Activated CD4-positive, alpha-beta T cell treated with anti-CD3 and anti-CD28 coated beads for 48 hours (primary cell): ENCODE measurements at places on chromosomes 13 and 19.

DNA sequence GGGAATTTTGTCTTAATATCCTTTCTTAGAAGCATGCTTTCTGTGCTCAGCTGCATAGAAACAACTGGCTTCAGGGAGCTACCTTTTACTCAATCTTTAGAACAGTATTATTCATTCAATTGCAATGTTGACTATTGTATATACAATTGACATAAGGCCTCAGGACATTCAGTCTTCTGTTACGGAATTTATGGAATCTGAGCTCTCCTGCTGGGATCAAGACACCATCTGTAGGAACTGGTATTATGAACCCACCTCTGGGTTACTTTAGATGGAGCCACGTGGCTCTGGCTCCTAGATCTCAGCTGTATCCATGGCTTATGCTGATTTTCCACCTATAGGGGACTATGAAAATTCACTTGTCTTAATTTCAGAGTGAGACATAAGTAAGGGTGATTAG, 716.2 kb upstream of the GPC6 start:
- no peak for DNase-seq

DNA sequence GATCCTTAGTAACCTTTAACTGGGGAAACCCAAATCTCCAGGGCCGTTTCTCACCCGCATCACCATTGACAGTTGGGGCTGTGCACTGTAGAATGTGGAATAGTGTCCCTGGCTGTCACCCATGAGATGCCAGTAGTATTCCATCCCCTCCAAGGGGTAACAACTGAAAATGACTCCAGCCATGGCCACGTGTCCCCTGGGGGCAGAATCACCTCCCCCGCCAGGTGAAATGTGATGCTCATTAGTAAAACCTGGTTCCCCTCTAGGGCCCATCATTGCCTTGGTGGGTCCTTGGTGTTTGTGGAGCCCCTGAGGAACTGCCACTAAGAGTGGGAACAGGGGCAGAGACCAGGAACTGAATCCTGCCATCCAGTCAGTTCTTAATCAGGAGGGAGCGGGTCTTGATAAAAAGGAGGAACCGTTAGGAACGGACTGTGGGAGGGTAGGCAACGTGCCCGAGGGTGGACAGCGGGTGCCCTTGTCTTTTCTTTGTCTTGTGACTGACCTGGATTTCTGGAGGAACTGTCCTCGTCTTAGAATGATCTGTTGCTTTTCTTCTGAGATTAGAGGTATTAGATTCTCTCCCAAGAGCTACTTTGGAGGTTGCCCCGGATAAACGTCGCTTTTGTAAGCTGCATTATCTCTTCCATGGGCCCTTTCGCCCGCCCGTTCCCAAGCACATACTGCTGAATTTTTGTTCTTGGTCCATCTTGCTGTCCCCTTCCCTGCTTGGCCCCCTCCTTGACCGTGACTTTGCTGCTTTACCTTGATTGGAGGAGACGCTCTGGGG, 3.5 kb downstream of the MYO9B start:
- no peak for DNase-seq

DNA sequence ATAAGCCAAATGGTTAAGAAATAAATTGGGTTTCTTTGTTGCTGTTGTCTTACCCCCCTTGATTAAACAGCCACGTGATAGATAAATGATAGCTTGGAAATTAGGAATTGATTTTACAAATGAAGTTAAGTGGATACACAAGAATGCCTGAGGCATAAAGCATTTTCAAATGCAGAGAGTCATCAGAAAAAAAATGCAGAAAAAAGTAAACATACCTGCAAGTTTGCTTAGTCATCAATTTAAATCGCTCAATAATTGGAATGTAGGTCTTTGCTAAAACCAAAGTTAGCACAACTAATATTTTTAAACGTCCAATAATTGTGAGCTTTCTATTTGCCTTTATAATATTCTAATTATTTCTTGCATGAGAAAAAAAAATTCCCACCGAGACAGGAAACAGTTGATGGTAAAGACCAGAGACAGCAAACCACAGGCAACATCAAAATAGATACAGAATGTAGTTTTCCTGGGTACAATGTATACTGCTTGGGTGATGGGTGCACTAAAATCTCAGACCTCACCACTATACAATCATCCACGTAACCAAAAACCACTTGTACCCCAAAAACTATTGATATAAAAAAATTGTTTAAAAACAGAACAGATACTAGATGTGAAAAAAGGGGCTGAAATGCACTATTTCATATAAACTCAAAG, 924.0 kb downstream of the PCDH9 start:
- DNase-seq, result no peak

DNA sequence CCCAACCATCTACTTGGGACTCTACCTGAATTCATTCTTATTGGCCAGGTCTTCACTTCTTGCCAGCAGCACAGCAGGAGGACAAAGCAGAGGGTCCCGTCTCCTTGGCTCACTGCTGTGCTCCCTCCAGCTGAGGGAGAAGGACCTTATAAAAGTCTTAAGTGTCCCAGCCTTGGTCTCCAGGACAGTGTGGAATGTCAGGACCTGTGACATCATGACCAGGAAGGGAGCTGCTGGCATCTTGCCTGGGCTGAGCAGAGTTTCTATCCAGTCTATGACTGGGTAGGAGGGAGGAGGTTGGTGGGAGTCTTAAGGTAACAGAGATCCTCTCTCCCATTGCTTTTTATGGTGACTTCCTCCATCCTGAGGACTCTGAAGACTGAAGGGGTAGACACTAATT, 56.6 kb upstream of the ANKRD10 start:
- no peak for DNase-seq

GRCh38 chr13:98930151-98930591, 47.7 kb downstream of the DOCK9 start:
- DNase-seq, result no peak

DNA sequence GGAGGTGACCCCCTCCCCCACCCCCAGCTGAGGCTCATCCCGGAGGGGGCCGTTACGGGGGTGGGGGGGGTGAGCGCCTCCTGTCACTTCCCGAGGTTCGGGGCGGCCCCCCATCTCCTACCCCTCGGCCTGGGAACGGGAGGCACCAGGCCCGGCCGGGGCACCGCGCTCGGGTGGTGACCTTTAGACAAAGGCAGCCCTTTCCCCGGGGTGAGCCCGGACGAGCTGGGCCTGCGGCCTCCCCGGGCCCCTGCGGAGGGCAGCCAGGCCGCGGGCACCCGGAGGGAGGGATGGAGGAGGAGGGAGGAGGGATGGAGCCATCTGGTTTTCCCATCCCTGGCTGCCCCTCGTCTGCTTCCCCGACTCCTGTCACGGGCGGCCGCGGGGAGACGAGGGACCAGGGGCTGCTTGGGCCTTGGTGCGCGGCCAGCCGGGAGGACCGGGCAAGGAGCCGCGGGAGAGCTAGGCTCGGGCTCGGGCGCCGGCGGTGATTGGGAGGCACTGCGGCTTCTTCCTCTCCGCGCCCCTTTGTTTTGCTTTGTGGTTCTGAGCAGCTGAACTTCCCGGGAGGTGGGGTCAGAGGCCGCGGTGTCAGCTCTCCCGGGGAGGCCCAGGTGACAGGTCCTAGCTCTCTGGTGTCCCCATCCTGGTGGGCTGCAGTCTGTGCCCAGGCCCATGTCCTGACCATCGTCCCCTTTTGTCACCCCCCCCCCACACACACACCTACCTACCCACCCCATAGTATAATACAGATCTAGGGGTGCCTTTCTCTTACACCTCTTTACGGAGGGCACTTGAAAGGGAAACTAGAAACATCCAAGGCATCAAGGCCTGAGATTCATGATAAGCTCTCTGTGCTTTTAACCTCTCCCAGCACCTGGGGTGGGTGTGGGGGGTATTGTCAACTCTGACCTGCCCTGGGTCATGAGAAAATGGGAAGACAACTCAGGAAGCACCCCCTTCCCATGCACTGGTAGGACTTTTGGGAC, 1.3 kb downstream of the BICRA start:
- DNase-seq, result peak; percentile 62

- no peak for DNase-seq
Observed at GRCh38 chr13:33233547-33233946, 52.0 kb downstream of the STARD13 start.

- no peak for DNase-seq
Observed at GRCh38 chr13:82698941-82699340, 1183.3 kb downstream of the SLITRK1 start.

DNA sequence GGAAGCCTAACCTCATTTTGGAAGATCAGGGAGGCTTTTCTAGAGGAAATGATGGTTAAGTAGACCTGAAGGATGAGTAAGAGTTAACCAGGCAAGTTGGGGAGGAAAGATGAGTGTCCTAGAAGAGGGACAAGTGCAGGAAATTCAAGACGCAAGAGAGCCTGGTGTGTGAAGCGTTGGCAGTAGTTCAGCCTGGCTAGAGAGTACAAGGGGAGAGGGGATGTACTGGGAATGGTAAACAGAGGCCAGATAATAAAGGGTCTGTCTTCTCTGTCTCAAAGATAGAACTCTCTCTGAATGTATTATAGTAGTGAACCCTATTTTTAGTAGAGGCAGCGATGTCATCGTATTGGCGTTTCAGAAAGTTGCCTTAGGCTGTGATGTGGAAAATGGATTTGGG, 9.7 kb downstream of the DPY19L3 start:
- no peak for DNase-seq

DNA sequence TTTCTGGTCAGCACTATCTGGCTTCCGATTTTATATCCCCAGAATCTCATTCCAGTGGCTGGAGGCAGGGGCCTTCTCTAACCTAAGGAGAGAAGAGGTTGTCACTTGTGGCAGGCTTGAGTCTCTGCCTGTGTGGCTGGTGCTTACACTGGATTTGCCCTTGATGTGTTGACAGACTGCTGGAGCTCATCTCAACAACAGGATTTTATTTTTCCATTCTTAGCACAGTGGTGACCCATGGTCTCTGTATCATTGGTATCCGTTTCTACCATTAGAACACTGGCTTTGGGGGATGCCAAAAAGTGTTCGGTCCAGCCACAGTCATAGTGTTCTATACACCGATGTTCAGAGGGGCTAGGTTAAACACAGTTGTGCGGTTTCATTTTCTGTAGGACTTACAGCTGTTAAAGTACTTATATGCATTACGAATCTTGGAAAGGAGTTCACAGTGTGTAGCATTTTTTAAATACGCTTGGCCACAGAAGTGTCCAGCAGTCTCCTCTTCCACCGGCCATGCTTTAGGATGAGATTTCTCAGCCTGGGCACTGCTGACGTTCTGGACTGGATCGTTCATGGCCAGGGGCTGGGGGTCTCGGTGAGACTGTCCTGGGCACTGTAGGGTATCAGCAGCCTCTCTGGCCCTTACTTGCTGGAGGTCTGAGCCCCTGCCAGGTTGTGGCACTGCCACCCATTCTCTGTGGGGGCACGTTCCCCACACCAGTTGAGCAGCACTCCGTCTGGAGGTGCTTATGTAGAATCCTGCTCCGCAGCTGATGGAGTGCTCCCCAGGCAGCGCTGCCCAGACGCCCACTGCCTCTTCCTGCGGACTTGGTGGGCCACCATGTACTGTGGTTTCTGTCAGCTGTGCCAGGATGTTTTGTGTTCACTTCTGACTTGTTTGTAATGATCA, 41.4 kb upstream of the TEX29 start:
- DNase-seq, result no peak

DNA sequence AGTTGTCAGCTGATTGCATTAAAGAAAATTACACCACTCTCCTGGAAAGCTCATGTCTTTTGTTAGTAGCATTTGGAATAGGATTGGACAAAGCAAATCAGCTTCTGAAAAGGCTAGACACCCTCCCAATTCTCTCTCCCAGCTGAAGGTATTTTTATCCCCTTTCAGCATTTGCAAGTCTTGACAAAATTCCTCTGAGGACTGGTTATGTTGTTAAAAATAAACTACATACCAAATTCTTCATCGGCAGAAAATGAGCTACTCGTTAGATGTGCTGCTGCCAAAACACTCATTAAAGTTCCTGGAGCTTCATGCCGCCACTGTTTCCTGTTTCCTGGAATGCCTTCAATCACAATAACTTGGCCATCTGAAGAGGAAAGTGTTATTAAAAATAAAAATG, 37.1 kb downstream of the UTP14C start:
- DNase-seq, result no peak

GRCh38 chr13:75825161-75825560, 189.0 kb downstream of the LMO7 start:
- DNase-seq, result no peak

- DNase-seq, result no peak
Observed at GRCh38 chr19:38277969-38278680, 13.8 kb downstream of the SPINT2 start.

DNA sequence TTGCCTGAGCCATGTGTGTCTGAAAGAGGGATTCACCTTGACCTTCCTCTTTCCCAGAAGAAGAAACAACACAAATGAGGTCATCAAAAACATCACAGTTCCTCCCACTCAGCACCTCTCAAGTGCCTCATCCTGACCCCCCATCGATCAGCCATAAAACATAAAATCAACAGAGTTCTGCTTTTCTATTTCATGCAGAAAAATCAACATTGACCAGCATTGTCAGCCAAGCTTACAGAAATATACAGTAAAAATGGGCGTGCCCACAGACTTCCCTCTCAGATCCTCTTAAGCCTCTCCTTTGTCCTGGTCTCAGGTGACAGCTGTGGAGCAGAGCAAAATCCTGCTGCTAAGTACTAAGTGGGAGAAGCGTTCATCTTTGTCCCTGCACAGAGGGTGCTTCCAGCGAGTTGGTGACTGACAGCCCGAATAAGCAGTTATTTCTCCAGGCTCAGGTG, 213.3 kb downstream of the OLFM4 start:
- no peak for DNase-seq

GRCh38 chr13:34864671-34865070, 77.4 kb upstream of the NBEA start:
- DNase-seq, result no peak

DNA sequence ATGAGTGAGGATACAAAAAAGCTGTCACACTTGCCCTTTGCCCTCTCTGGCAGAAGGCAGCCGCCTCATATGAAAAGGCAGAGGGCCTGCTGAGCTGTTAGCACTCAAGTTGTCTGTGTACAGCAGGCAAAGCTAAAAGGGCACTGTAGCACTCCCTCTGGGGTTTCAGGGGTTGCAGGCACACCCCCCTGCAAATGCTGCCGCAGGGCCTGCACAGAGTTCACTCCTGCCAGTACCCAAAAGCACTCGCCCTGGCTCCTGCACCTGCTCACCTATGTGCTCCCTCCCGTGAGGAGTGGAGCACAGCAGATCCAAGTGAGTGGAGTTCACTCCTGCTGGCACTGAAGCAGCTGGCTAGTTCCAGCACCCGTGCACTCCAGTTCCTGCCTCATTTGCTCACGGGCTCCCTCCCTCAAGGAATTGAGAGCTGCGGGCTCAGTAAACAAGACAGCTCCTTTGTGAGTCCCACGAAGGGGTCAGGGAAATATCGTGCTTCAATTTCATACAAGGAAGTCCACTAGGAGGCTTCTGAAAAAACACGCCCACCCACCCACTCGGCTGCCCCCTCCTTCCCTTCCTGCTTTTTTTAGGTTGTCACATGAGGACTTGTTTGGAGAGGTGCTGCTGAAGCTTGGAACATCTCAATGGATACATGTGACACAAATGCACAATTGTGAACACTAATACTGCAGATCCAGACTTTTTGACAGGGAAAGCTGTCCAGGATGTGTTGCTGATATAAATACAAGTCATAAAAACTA, 9.9 kb upstream of the RCBTB2 start:
- DNase-seq, result no peak

GRCh38 chr19:2282062-2282861, at the start of gene PEAK3:
Gene PEAK3 (minus strand): TSS chr19:2282175. CDS start chr19:2280931, 1,244 bp downstream.
- DNase-seq, result no peak

GRCh38 chr19:53865523-53865917, 2.2 kb upstream of the MYADM start:
- no peak for DNase-seq
